ENCODE measurements at places on chromosomes 6 and 20. TPM values are rescaled to one million over a fixed set of nuclear protein-coding genes. Genes with fewer than 3 reads are reported as not detected.

SESN1 gene
- total RNA-seq, result 22.7 TPM

CGA gene
- total RNA-seq, result not detected

WDR46 gene
- 85.0 TPM for total RNA-seq

PGK2 gene
- not detected for total RNA-seq

OGFR gene
- total RNA-seq, result 31.0 TPM

DCDC2 gene
- total RNA-seq, result not detected

OPRL1 gene
- 0.63 TPM for total RNA-seq

All from fibroblast of the aortic adventitia (primary cell).